PC-3 (cell line): ENCODE measurements at places on chromosomes 13 and 19.

- DNase-seq, result no peak
Measured at GRCh38 chr13:96499656-96500055, 409.7 kb downstream of the HS6ST3 start.

GRCh38 chr19:897442-898039 is 4.3 kb downstream of the RNU6-9 start:
- no peak for DNase-seq

DNA sequence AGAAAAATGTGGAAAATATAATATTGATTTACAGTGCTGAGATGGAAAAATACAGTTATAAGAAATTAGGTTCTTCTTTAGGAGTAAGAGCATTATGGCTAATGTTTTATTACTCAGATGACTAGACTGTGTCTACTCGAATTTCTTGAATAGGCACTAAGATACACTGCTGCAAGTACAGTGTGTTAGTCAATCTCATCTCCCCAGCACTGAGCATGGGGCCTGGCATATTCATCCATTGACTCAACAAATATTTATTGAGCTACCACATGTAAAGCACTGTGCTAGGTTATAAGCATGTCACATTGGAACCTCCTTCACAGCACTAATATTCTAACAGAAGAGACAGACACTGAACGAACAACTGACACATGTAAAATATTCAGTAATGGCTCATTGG is 242.5 kb upstream of the GPC6 start:
- DNase-seq, result no peak

GRCh38 chr13:25253702-25254101 is 33.6 kb downstream of the MTMR6 start:
- peak; percentile 77 for DNase-seq

- peak; percentile 19 for DNase-seq
Measured at GRCh38 chr13:24097064-24097463, 63.5 kb upstream of the SPATA13 start.

DNA sequence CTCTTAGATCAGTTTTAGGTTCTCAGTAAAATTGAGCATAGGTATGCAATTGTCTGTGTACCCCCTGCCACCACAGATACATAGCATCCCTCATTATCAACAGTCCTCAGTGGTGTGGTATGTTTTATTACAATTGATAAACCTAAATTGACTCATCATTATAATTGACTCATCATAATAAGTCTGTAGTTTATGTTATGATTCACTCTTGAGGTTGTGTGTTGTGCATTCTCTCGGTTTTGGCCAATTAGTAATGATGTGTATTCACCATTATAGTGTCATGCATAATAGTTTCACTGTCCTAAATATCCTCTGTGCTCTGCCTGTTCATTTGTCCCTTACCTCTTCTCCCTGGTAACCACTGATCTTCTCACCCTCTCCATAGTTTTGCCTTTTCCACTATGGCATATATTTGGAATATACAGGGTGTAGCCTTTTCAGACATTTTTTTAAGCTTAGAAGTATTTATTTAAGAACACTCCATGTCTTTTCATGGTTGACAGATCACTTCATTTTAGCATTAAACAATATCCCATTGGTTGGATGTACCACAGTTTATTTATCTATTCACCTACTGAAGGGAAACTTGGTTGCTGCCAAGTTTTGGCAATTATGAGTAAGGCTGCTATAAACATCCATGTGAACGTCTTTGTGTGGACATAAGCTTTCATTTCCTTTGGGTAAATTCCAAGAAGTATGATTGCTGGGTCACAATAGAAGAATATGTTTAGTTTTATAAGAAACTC is 1620.6 kb upstream of the MIR17HG start:
- peak; percentile 87 for DNase-seq

DNA sequence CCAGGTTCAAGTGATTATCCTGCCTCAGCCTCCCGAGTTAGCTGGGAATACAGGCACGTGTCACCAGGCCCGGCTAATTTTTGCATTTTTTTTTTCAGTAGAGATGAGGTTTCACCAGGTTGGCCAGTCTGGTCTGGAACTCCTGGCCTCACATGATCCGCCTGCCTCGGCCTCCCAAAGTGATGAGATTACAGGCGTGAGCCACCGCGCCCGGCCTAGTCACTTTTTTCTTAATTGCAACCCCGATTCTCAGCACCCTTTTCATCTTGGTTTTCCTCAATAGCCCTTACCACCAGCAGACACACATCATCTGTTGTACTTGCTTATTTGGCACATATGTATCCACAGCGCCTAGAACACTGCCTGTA is 550 bp upstream of the GPI start:
- no peak for DNase-seq

DNA sequence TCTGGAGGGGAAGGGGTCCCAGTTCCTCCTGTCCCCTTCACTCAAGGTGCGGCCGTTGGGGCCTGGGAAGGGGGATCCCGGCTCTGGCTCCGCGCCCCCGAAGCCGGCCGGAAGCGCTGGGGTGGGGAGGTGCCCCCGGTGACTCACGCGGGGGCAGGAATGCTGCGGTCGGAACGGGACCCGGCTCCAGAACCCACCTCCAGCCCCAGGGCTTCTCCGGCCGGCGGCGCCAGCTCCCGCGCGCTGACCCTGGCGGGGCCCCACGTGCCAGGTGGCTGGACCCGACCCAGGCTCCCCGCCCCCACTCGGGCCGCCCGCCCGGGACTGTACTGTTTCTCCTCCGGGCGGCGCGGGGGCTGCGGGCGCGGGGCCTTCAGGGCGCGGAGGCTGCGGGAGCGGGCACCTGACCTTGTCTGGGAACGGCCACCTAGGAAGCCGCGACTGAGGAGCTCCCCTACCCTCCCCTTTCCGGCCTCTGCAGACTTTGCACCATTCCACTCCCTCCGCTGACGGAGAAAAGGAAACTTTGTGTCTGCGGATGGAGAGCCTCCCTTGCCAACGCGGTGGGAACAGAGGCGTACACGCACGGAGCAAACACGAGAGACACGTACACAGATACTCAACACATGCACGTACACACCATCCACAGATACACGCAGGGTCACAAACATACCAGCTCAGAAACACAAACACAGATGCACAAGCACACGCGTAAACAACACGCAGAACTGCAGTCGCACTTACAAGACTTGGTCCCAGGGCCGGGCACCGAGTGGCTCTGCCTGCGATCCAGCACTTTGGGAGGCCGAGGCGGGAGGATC is 7.2 kb downstream of the AXL start:
- peak; percentile 89 for DNase-seq

- DNase-seq, result no peak
Measured at GRCh38 chr19:12784871-12785430, 6.3 kb upstream of the JUNB start.

DNA sequence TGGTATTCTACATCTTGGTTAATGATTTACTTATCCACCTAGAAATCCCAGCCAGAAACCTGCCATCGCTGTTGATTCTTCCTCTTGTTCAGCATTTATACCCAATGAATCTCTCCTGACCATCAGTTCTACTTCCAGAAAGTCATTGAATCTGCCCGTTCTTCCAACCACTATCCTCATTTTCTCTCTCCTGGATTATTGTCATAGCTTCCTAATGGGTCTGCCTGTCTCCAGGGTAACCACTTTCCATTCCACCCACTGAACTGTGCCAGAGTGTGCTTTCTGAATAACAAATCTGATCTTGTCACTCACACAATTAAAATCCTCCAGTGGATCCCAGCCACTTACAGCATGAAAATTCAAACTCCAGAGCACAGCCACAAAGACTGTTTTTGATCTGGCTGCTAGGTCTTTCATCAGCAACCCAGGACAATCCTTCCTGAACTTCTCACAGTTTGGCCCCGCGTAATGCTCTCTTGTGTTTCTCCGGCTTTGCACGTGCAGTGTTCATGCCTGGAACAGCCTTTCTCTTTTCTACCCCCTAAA is 330.6 kb downstream of the SPRY2 start:
- DNase-seq, result no peak

DNA sequence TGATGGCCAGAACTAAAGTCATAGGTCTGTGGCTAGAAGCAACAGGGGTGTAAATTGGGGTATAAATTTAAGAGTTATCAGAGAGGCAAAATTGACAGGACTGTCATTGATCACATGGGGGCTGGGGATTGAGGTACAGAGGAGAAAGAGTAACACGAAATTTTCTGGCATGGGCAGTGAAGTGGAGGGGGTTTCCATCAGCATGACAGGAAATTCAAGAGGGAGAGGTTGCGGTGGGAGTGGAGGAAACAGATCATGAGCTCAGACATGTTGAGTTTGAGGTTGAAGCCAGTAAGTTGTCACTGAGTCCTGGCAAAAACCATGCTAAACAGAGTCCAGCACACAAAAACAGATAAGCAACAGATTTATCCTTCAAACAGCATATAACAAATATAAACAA is 192.1 kb upstream of the TSC22D1 start:
- no peak for DNase-seq

DNA sequence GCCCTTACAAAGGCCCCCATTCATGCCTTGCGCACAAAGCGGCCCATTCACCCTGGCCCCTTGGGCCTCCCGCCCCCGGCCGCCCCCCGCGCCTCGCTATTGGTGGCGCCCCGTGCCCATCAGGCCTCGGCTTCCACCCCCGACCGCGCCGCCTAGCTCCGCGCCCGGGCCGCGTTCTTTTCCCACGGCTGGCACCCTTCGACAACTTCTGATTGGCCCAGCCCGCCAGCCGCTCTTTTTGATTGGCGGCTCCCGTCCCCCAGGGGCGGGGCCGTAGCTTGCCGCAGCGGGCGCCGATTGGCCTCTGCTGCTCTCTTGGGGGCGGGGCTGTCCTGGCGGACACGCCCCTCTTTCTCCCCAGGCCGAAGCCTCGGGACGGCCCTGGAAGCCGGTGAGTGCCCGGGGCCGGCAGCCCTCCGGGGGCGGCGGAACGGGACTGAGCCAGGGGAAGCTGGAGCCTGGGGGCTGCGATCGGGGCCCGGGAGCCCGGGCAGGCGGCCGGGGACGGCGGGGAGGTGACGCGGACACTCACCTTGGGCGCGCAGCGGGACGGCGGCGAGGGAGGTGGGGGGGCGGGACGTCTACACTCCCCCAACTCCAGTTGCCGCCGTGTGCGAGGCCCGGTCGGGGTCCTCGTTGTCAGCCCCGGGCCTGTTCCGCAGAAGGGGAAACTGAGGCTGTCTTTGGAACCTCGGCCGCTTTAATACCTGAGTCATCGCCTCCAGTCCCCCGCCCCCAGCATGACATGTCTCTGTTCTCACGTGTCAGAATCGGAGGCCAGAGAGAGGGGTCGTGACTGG is at the start of gene MYH14:
Gene MYH14 (plus strand): TSS at position 342 of the 800 bp plus-strand sequence. CDS start 6,744 bp downstream, outside the sequence.
- DNase-seq, result peak; percentile 99

GRCh38 chr13:44017756-44018309 is 138.1 kb downstream of the LACC1 start:
- DNase-seq, result no peak

DNA sequence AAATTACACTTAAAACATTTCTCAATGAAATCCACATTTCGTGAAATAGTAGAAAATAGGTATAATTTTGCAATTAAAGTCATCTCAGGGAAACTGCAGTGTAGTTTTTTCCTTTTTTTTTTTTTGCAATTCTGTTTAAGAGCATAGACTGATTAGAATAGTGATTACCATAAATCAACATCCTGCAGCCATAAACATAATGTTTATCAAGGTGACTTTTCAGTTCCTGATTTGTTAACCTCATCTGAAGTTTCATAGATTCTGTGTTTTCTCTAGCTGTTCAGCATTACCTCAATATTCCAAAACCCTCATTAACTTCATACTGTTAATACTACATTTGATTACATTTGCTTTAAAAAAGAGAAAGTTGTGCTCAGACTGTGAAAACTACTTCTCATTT is 286.3 kb upstream of the DACH1 start:
- no peak for DNase-seq

DNA sequence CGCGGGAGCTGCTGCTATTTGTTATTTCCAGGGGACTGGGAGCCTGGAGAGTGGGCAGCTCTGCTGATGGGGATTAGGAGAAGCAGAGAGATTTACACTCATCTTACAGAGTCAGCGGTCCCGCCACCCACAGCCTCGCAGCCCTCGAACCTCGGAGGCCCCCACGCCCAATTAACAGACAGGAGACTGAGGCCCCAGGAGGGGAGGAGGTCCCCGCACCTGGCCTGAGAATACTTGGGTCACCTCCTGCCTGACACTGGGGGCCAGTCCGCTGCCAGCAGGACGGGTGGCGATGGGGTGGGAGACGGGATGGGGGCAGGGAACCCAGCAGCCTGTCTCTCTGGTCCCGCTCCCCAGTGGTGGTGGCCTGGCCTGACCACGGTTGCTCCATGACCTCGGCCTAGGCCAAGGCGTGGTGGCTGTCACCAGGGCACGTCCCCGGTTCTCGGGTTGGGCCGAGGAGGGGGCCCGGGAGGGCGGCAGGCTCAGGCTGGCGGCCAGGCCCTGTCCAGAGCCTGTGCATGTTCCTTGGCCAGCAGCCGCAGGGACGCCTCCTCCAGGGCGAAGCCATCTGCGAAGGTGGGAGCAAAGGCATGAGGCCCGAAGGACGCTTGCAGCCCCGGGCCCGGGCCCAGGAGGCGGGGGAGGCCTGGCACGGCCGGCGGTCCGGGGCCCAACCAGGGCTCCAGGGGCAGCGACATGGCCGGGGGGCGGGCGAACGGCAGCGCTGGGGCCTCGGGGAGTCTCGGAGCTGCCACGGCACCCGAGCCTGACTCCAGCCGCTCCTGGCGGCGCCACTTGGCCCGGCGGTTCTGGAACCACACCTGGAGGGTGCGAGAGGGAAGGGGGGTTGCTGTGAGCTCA is 1.7 kb downstream of the RAX2 start:
- no peak for DNase-seq

- no peak for DNase-seq
Measured at GRCh38 chr13:60258349-60258748, 94.6 kb upstream of the DIAPH3 start.
